Stimulated activated CD8-positive, alpha-beta memory T cell treated with anti-CD3 and anti-CD28 coated beads, Interleukin-4, amount 100 ng/mL, for 4 hours (primary cell): ENCODE measurements at places on chromosomes 4 and X.

DNA sequence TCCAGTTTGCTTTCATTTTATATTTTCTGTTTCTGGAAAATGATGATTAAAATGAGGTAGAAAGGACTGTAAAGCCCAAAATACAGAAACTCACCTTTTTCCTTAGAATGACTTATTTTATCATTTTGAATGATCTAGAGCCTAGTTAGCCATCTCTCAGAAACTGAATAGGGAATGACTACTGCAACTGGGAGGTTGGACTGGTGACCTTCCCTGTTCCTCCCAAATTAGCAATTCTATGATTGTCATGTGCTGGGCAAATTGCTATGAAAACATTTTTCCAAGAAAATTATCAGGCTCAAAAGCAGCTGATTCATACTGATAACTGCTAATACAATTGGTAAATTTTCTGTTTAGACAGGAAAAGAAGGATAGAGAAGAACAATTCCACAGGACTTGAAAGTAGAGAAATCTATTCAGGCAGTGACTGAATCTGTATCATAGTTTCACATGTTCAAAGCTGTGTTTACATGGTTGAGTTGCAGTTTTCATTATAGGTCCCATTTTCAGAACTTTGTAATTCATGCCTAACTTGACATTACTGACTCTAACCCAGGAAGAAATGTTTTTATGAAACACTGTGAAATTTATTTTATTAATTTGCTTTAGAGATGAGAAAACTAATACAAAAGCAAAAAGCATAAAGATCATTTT is 43.4 kb upstream of the SEC24B start:
- DNase-seq = no peak

GRCh38 chr4:103100691-103101090 is 1.1 kb upstream of the BDH2 start:
- no peak for DNase-seq

GRCh38 chrX:68695206-68695845 is 47.9 kb downstream of the STARD8 start:
- no peak for DNase-seq

GRCh38 chrX:3231766-3232165 is 114.7 kb downstream of the MXRA5 start:
- no peak for DNase-seq

DNA sequence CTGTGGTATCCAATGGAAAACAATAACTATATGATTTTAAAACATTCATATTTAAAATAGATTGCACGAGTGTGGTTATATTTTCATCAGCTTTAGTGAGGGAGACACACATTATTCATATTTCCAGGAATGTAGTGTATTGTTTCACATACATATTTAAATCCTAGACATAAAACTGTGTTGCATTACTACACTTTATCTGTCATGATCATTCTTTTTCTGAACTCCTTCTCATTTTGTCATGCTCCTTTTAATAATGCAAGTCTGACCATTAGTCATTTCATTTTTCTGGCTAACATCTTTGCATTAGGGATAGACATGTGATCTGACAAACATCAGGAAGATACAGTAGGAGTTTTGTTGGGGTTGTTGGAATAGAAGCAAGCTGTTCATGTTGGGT is 1382.7 kb downstream of the PCDH7 start:
- no peak for DNase-seq
